Activated CD8-positive, alpha-beta T cell treated with anti-CD3 and anti-CD28 coated beads, Interleukin-2, amount 10 ng/mL, durations not matched to agents 7 days and 5 days (primary cell): ENCODE measurements at places on chromosomes 6 and 20. TPM values are rescaled to one million over a fixed set of nuclear protein-coding genes. Genes with fewer than 3 reads are reported as not detected.
A peak's percentile ranks its signal among the peaks of the same experiment; 100 is the strongest.

GRCh38 chr20:24450177-24450576 is 19.3 kb upstream of the SYNDIG1 start:
- H3K4me3 ChIP-seq, result no peak overlapping the region
- H3K36me3 ChIP-seq, result no peaks in the 10 kb centered on the region

DNA sequence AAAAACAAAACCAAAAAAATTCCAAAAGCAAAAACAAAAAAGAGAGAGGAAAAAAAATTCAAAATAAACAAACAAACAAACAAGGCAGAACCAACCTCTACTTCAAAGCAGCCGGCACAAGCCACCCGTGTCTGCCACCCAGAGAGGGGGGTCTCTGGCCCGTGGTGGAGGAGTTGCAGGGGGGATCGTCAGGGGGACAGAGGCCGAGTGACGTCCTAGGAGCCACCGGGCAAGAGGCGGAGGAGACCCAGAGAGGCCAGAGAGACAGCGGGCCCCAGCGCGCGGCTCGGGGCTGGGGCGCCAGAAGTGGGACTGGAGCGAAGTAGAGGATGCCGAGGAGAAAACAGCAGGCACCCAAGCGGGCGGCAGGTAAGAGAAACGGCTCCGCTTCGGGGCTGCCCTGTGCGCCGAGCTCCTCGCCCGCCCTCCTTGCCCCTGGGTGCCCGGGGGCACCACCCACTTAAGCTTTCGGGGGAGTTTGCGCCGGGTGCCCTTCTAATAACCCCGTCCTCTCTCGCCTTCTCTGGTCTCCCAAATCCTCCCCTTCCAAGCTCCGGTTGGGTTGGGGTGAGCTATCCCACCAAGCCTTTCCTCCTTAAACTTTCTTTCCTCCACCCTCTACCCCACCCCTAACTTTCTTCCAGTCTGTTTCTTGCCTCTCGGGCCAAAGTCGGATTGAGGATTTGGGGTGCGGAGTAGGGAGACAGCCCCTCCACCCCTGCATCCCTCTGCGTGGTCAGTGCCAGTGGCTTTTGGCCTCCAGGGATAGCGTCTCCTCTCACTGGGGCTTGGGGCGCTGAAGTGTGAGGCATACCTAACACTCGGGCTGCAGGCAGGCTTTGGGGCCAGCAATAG is 1.0 kb downstream of the TSHZ2 start:
- no peak overlapping the region for H3K27ac ChIP-seq
- H3K4me1 ChIP-seq, result peaks cover 6% of the 10 kb centered on the region
- peak overlapping the region; percentile 23 for H3K4me3 ChIP-seq
- H3K36me3 ChIP-seq, result no peaks in the 10 kb centered on the region

PRKN gene
- not detected for total RNA-seq

DNA sequence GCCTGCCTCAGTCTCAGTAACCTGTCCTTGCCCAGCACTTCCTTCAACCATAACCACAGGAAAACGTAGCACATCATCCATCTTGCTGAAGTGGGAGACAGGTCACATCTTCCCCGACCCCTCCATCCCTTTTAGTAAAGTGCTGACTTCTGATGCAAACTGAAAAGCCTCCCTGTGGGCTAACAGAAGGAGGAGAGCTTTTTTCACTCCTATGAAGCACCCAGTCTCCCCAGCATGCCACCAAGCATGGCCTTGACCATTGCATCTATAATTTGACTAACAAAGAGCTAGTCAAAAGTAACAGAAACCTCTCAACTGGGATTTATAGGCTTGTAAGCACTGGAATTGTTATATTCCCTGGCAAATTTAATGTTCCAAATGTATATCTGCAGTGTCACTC is 288.9 kb upstream of the IRAK1BP1 start:
- H3K27me3 ChIP-seq, result no peaks in the 10 kb centered on the region

GRCh38 chr6:71474942-71475341 is 186.3 kb downstream of the OGFRL1 start:
- no peak overlapping the region for H3K4me3 ChIP-seq
- no peak overlapping the region for H3K27ac ChIP-seq
- no peaks in the 10 kb centered on the region for H3K36me3 ChIP-seq
- H3K4me1 ChIP-seq, result no peaks in the 10 kb centered on the region

- no peaks in the 10 kb centered on the region for H3K36me3 ChIP-seq
- no peak overlapping the region for H3K27ac ChIP-seq
- no peaks in the 10 kb centered on the region for H3K27me3 ChIP-seq
- H3K4me1 ChIP-seq, result no peaks in the 10 kb centered on the region
- DNase-seq, result no peak
These were observed 104.3 kb upstream of the PTPRT start for GRCh38 chr20:43294031-43294430.

CDSN gene
- total RNA-seq, result not detected

LPIN3 gene
- 0.91 TPM for total RNA-seq

- no peaks in the 10 kb centered on the region for H3K36me3 ChIP-seq
- no peaks in the 10 kb centered on the region for H3K4me1 ChIP-seq
- H3K27me3 ChIP-seq, result peaks cover 4% of the 10 kb centered on the region
- H3K27ac ChIP-seq, result no peak overlapping the region
- H3K4me3 ChIP-seq, result no peak overlapping the region
These were observed 220.8 kb downstream of the ERMARD start for GRCh38 chr6:169972101-169972651.

- no peaks in the 10 kb centered on the region for H3K27me3 ChIP-seq
- no peak overlapping the region for H3K27ac ChIP-seq
- DNase-seq, result no peak
- H3K4me1 ChIP-seq, result no peaks in the 10 kb centered on the region
- H3K36me3 ChIP-seq, result no peaks in the 10 kb centered on the region
These were observed 35.8 kb downstream of the METTL24 start for GRCh38 chr6:110322151-110322873.

DNA sequence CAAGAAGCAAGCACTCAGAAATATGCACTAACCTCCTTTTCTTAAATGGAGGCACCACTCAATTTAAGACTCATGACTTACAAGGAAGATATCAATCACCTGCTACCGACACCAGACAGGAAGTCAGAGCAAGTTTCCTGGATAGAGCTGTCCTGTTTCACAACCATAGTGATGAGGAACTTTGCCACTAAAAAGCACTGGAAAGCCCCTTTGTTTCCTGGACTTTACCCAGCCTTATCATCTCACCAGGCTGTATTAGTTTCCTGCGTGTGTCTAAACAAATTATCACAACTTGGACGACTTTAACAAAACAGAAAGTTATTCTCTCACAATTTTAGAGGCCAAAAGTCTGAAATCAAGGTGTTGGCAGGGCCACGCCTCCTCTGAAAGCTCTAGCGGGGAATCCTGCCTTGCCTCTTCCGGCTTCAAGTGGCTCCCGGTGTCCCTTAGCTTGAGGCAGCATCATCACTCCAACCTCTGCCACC is 253.8 kb upstream of the STXBP5 start:
- H3K4me3 ChIP-seq, result no peak overlapping the region
- DNase-seq, result no peak
- no peaks in the 10 kb centered on the region for H3K27me3 ChIP-seq

ETV7 gene
- total RNA-seq, result 3.5 TPM

GRCh38 chr20:53582574-53583351 is 10.9 kb downstream of the ZNF217 start:
- peak overlapping the region; percentile 86 for H3K27ac ChIP-seq
- peaks cover 82% of the 10 kb centered on the region for H3K4me1 ChIP-seq
- H3K27me3 ChIP-seq, result no peaks in the 10 kb centered on the region
- H3K36me3 ChIP-seq, result peaks cover 84% of the 10 kb centered on the region

GGT7 gene
- 6.0 TPM for total RNA-seq

KIAA1755 gene
- not detected for total RNA-seq

C6orf15 gene
- not detected for total RNA-seq

KPNA5 gene
- 11.0 TPM for total RNA-seq

DNA sequence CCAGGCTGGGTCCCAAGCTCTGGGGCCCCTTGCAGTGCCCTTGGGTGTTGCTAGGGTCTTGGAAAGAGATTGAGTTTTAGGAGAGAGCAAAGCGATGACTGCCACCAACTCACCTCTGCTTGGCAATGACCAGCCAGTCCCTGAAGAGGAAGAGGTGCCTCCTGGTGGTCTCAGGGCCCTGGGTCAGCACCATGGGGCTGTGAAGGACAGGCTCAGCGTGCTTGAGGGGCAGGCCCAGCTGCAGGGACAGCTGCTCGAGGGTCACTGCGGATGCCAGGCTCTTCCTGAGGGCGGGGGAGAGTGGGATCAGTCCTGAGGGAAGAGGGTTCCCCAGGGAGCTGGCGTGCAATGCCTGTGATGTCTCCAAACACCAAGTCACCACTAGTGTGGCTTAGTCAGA is 50.8 kb upstream of the TAGAP start:
- H3K27me3 ChIP-seq, result no peaks in the 10 kb centered on the region
- DNase-seq, result peak; percentile 21
- peaks cover 69% of the 10 kb centered on the region for H3K4me1 ChIP-seq
- H3K36me3 ChIP-seq, result no peaks in the 10 kb centered on the region
- no peak overlapping the region for H3K4me3 ChIP-seq

DNA sequence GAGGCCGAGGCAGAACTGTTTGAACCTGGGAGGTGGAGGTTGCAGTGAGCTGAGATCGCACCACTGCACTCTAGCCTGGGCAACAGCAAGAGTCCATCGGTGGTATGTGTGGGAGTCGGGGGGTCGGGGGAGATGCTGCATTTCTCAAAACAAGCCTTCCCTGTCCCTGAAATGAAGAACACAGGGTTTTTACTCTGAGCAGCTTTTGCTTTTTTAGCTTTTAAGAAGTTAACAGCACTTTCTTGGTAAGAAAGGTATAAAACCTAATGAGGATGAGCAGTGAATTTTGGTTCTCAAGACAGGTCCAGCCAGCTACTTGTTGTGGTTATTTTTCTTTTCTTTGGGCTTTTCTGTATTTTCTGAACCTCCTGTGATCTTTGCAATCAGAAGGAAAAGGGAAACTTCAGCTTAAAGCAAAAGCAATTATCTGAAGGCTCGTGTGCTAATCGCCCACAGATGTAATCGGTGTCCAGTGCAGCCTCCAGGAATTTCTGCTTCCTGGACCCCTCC is 3.7 kb downstream of the RPL10A start:
- H3K4me1 ChIP-seq, result peaks cover 41% of the 10 kb centered on the region
- DNase-seq, result no peak
- peak overlapping the region; percentile 46 for H3K27ac ChIP-seq
- H3K27me3 ChIP-seq, result no peaks in the 10 kb centered on the region
- peak overlapping the region; percentile 29 for H3K4me3 ChIP-seq
- peaks cover 68% of the 10 kb centered on the region for H3K36me3 ChIP-seq

FILIP1 gene
- not detected for total RNA-seq

OR2J3 gene
- not detected for total RNA-seq

PFDN4 gene
- 22.2 TPM for total RNA-seq

FABP7 gene
- total RNA-seq, result not detected

DNA sequence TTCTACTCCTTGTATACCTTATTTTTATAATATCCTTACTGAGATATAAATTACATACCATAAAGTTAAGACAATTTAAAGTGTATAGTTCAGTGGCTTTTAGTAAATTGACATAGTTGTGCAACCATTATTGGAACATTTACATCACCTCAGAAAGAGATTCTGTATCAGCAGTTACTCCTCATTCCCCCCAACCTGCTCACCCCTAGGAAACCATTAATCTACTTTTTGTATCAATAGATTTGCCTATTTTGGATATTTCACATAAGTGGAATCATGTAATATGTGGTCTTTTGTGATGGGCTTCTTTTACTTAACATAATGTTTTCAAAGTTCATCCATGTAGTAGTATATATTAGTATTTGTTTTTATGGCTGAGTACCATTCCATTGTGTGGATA is 51.3 kb downstream of the CDC5L start:
- peaks cover 56% of the 10 kb centered on the region for H3K36me3 ChIP-seq
- DNase-seq, result no peak
- peaks cover 4% of the 10 kb centered on the region for H3K4me1 ChIP-seq
- H3K4me3 ChIP-seq, result no peak overlapping the region
- no peak overlapping the region for H3K27ac ChIP-seq

GRCh38 chr6:46795816-46796215 is 2.6 kb downstream of the MEP1A start:
- H3K4me3 ChIP-seq, result no peak overlapping the region
- no peak for DNase-seq
- no peaks in the 10 kb centered on the region for H3K36me3 ChIP-seq
- no peaks in the 10 kb centered on the region for H3K4me1 ChIP-seq

GRCh38 chr6:108210556-108210955 is 44.7 kb downstream of the NR2E1 start:
- H3K4me3 ChIP-seq, result no peak overlapping the region
- no peak overlapping the region for H3K27ac ChIP-seq
- DNase-seq, result no peak
- peaks cover 11% of the 10 kb centered on the region for H3K4me1 ChIP-seq

DNA sequence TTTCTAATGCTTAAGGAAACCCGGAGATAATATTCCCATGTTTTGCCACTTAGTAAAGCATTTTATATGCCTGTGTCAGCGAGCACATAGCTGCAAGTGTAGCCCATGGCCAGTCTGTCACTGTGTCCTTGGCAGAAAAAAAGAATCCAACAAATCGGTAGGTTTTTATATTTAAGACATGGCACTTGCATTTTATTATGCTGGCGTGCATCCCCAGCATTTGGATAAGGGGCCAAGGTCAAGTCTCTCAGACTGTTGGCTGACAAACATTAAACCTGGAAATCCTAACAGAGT is 1.2 kb upstream of the ZNF184 start:
- no peak overlapping the region for H3K27ac ChIP-seq
- H3K27me3 ChIP-seq, result peaks cover 4% of the 10 kb centered on the region
- H3K4me1 ChIP-seq, result peaks cover 27% of the 10 kb centered on the region
- peaks cover 20% of the 10 kb centered on the region for H3K36me3 ChIP-seq
- peak overlapping the region; percentile 84 for H3K4me3 ChIP-seq
